Left lung (tissue), 14 donors: ENCODE measurements at places on chromosomes 7 and 10. TPM values are rescaled to one million over a fixed set of nuclear protein-coding genes. Genes with fewer than 3 reads are reported as not detected.
A peak's percentile ranks its signal among the peaks of the same experiment; 100 is the strongest.

- no peak for DNase-seq
- peaks cover 21% of the 10 kb centered on the region for H3K4me1 ChIP-seq
- no peak overlapping the region for H3K4me3 ChIP-seq
Measured at GRCh38 chr7:111982133-111982532, 224.1 kb downstream of the DOCK4 start.

DNA sequence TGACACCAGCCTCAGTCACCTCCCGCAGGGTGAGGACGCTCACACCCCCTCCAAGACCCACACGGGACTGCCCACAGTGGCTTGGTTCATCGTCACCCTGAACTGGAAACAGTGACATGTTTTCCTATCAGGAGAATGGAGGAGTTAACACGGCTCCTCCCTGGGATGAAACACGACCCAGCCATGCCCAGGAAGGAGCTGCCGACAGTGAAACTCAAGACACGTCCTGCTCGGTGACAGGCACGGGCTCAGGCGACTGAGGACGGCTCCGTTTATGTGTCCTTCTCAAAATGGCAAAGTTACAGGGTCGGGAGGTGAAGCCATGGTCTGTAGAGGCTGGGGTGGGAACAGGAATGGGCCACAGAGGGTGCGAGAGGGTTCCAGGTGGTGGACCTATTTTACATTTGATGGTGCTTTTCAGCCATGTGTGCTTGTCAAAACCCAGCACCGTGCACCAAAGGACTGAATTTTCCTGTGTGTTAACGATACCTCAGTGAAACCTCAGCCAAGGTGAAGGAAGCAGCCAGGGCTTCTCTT is 272.4 kb downstream of the ADARB2 start:
- no peaks in the 10 kb centered on the region for H3K4me1 ChIP-seq
- H3K4me3 ChIP-seq: no peak overlapping the region
- peaks cover 21% of the 10 kb centered on the region for H3K27me3 ChIP-seq
- H3K27ac ChIP-seq: no peak overlapping the region
- no peak for DNase-seq

- H3K36me3 ChIP-seq: no peaks in the 10 kb centered on the region
- DNase-seq: no peak
- peaks cover 26% of the 10 kb centered on the region for H3K4me1 ChIP-seq
- peak overlapping the region; percentile 43 for H3K4me3 ChIP-seq
Measured at GRCh38 chr7:108454674-108455550, 1.3 kb downstream of the NRCAM start.

GRCh38 chr10:58742141-58742540 is 229.5 kb downstream of the BICC1 start:
- no peak overlapping the region for H3K4me3 ChIP-seq
- H3K27me3 ChIP-seq: no peaks in the 10 kb centered on the region
- no peak for DNase-seq
- H3K4me1 ChIP-seq: no peaks in the 10 kb centered on the region
- no peaks in the 10 kb centered on the region for H3K36me3 ChIP-seq

- no peak for DNase-seq
- H3K27ac ChIP-seq: no peak overlapping the region
- no peak overlapping the region for H3K4me3 ChIP-seq
Measured at GRCh38 chr10:3108575-3109105, 41.3 kb downstream of the PFKP start.

GRCh38 chr10:30039567-30039966 is 19.8 kb downstream of the JCAD start:
- no peaks in the 10 kb centered on the region for H3K27me3 ChIP-seq
- no peak for DNase-seq
- H3K27ac ChIP-seq: peak overlapping the region; percentile 27
- peaks cover 4% of the 10 kb centered on the region for H3K36me3 ChIP-seq
- no peaks in the 10 kb centered on the region for H3K4me1 ChIP-seq
- H3K4me3 ChIP-seq: no peak overlapping the region

Gene DKK1
- 36.0 TPM for total RNA-seq

- H3K27me3 ChIP-seq: no peaks in the 10 kb centered on the region
- no peak for DNase-seq
- H3K4me3 ChIP-seq: no peak overlapping the region
- no peaks in the 10 kb centered on the region for H3K36me3 ChIP-seq
Measured at GRCh38 chr7:147240468-147240867, 1123.9 kb downstream of the CNTNAP2 start.

DNA sequence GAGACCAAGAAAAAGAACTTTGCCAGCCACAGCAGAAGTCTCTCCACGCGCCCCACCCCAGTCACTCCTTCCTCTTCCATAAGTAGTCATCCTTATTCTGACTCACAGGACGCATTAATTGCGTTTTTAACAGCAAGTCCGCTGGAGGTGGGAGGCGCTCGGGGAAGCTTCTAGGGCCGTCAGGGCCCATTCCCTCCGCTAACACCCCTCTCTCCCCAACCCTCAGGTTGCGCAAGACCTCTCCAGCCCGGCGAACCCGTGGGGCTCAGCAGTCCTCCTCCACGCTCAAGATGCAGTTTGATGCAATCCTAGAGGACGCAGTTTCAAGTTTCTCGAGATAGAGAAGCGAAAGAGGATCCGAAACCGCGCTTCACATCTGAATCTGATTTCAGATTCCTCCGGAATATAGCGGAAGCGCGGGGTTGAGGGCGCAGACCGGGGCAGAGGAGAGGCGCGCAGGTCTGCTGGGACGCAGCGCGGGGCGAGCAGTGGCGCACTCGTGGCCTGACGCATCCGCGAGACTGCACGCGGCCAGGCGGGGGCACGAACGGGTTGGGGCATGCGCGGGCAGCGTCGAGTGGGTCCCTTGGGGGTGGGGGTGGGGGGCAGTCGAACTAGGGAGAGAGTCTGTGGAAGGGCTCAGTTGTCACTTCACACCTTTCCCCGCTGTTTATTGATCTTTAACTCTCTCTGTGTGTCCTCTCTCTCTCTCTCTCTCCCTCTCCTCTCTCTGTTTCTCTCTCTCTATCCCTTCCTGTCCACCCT is 37.8 kb upstream of the PSAP start:
- peak; percentile 96 for DNase-seq
- peaks cover 49% of the 10 kb centered on the region for H3K4me1 ChIP-seq
- no peaks in the 10 kb centered on the region for H3K27me3 ChIP-seq
- no peaks in the 10 kb centered on the region for H3K36me3 ChIP-seq
- H3K27ac ChIP-seq: peak overlapping the region; percentile 94

DNA sequence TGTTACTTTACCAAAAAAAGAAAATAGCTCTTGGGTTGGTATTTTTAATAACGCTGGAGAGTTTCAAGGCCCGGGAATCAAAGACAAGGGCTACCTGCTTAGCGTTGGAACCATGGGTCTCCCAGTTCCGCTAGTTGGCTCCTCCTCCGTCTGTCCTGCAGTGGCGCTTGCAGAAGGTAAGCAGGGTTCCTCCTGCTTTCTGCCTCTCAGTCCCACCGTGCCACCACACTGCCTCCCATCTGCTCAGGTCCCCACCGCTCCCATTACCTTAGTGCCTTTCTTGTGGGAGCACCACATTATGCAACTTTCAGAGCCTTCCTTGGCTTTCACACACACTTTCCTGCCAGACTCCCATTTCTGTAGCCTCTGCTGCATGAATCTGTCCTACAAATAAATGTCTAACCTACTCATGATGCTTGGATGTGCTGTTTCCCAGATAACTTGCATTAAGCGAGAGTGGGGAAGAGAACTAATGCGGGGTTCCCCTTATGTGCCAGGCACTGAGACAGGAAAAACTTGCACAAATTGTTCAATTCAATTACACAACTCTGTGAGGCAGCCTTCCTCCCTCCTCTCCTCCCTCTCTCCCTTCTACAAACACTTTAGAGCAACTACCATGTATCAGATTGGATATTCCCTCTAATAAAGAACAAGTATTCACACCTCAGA is 124.5 kb downstream of the AOAH start:
- H3K36me3 ChIP-seq: no peaks in the 10 kb centered on the region
- peak overlapping the region; percentile 85 for H3K27ac ChIP-seq
- no peak overlapping the region for H3K4me3 ChIP-seq
- no peak for DNase-seq
- no peaks in the 10 kb centered on the region for H3K27me3 ChIP-seq
- peaks cover 25% of the 10 kb centered on the region for H3K4me1 ChIP-seq

GRCh38 chr10:8449909-8450308 is 395.4 kb downstream of the GATA3 start:
- no peak for DNase-seq
- no peaks in the 10 kb centered on the region for H3K36me3 ChIP-seq
- no peak overlapping the region for H3K4me3 ChIP-seq
- H3K27me3 ChIP-seq: no peaks in the 10 kb centered on the region
- H3K4me1 ChIP-seq: no peaks in the 10 kb centered on the region

Gene AKR1C2
- total RNA-seq: 65.3 TPM

Gene OR2A42
- not detected for total RNA-seq

DNA sequence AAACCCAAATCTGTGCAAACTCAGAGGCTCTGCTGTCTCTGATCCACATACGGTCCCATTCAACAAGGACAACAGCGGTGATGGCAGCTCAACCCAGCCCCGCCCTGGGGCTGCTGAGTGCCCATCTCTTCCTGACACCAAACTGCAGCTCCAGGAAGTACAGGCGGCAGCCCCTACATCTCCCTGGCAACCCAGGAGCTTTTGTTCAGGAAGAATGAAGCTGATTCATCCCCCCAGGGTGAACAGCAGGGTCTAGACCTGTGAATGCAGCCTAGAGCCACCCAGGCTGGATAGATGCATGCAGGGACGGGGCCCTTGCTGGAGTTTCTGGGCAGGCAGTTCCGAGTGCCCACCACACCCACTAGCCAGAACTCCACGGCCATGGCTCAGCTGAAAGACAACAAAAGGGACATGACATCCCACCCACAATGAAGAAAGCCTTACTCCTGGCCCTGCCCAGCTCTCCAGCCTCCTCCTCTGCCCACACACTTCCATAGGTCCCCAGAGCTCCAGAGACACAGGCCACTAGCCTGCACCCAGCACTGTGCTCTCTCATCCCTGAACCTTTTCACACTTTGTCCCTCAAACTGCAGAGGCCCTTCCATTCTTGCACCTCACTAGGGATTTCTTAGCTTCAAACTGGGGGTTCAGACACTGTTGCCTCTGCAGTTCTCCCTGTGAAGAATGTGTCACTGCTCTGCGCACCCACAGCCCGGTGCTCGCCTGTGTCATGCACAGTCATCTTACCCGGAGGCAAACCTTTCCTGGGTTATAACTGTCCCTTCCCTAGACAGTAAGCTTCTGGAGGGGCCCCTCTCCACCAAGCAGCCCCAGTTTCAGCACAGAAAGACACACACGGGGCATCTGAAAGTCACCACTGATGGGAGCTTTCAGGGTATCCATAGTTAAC is 99.1 kb downstream of the GRID1 start:
- H3K27ac ChIP-seq: no peak overlapping the region
- no peaks in the 10 kb centered on the region for H3K36me3 ChIP-seq
- no peaks in the 10 kb centered on the region for H3K4me1 ChIP-seq
- no peak overlapping the region for H3K4me3 ChIP-seq
- DNase-seq: no peak

- H3K27me3 ChIP-seq: no peaks in the 10 kb centered on the region
- no peak for DNase-seq
- no peaks in the 10 kb centered on the region for H3K4me1 ChIP-seq
- no peak overlapping the region for H3K27ac ChIP-seq
- no peak overlapping the region for H3K4me3 ChIP-seq
Measured at GRCh38 chr7:135943134-135943879, 33.9 kb downstream of the MTPN start.

GRCh38 chr7:51065766-51066165 is 250.8 kb downstream of the COBL start:
- no peak for DNase-seq
- no peak overlapping the region for H3K4me3 ChIP-seq
- H3K27ac ChIP-seq: no peak overlapping the region
- no peaks in the 10 kb centered on the region for H3K36me3 ChIP-seq
- H3K4me1 ChIP-seq: peaks cover 15% of the 10 kb centered on the region
- no peaks in the 10 kb centered on the region for H3K27me3 ChIP-seq

GRCh38 chr10:62616885-62617590 is 187.5 kb upstream of the ADO start:
- H3K36me3 ChIP-seq: no peaks in the 10 kb centered on the region
- peak overlapping the region; percentile 85 for H3K27ac ChIP-seq
- peaks cover 11% of the 10 kb centered on the region for H3K4me1 ChIP-seq
- H3K27me3 ChIP-seq: no peaks in the 10 kb centered on the region
- no peak overlapping the region for H3K4me3 ChIP-seq
